ENCODE measurements at places on chromosomes 16 and 17. TPM values are rescaled to one million over a fixed set of nuclear protein-coding genes. Genes with fewer than 3 reads are reported as not detected.
A peak's percentile ranks its signal among the peaks of the same experiment; 100 is the strongest.

The ZSCAN10 gene
- not detected for polyA plus RNA-seq

The TOB1 gene
- polyA plus RNA-seq: 10.9 TPM

The TAT gene
- not detected for polyA plus RNA-seq

The BAIAP3 gene
- polyA plus RNA-seq: 4.5 TPM

The ITGAX gene
- 0.35 TPM for polyA plus RNA-seq

The CD300LG gene
- polyA plus RNA-seq: not detected

GRCh38 chr17:48582750-48583069, 4.6 kb upstream of the HOXB4 start:
- no peaks in the 10 kb centered on the region for H3K36me3 ChIP-seq
- H3K4me3 ChIP-seq: no peak overlapping the region
- peak overlapping the region; percentile 95 for H3K27ac ChIP-seq

GRCh38 chr17:28057731-28058246, 15.3 kb downstream of the NLK start:
- H3K4me3 ChIP-seq: no peak overlapping the region
- no peaks in the 10 kb centered on the region for H3K27me3 ChIP-seq
- H3K4me1 ChIP-seq: peaks cover 21% of the 10 kb centered on the region
- no peak overlapping the region for H3K27ac ChIP-seq
- DNase-seq: no peak

- H3K36me3 ChIP-seq: peaks cover 31% of the 10 kb centered on the region
- peaks cover 64% of the 10 kb centered on the region for H3K4me1 ChIP-seq
- peak overlapping the region; percentile 60 for H3K4me3 ChIP-seq
- H3K27ac ChIP-seq: peak overlapping the region; percentile 91
Measured at GRCh38 chr17:40341808-40342503, 22.6 kb downstream of the GJD3 start.

DNA sequence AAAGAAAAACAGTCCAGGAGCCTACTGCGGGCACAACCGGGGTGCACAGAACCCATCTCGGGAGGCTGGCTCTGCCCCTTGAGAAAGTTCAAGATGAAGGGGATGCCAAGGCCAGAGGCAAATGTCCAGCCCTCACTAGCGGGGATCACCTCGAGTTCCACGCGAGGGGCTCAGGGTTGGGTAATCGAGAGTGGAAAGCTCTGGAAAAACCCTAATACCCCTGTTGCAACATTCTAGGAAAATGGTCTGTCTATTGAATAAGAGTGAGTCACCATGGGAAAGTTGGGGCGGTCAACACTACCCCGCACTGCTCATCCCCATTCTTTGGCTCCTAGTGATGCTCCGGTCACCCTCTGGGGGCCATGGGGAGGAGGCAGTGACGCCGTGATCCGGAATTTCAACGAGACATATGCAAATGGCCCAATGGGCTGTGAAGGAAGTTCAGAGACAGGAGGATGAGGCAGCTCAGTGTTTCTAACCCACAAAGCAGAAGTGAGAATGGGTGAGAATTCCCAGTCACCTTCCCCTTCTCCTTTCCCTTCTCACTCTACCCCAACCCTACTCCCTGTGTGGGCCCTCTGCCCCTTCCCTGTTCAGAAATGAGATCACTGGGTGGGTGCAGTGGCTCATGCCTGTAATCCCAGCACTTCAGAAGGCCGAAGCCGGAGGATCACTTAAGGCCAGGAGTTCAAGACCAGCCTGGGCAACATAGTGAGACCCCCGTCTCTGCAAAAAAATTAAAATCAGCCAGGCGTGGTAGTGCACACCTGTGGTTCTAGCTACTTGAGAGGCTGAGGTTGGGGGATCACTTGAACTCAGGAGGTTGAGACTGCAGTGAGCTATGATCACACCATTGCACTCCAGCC, 22.4 kb downstream of the SOCS3 start:
- no peaks in the 10 kb centered on the region for H3K36me3 ChIP-seq
- no peak for DNase-seq
- no peaks in the 10 kb centered on the region for H3K27me3 ChIP-seq
- no peak overlapping the region for H3K4me3 ChIP-seq
- no peak overlapping the region for H3K27ac ChIP-seq

DNA sequence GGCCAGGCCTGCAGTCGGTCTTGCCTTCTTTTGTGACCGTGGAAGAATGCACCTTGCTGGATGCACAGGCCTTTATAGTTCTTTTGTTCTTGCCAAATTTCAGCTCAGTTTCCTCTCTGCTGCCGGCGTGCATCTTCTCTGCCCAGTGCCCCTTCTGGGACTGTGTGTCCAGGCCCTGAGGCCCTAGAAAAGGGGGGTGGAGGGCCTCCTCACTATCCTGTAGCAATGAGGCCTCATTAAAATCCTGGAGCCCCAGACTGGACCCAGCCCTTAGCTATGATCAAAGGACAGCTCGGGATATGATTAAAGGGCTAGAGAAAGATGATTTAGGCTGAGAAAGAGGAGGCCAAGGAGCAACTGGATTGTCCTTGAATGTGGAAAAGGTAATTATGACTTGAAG, 229.8 kb downstream of the SEC14L1 start:
- no peak overlapping the region for H3K27ac ChIP-seq
- DNase-seq: no peak
- no peaks in the 10 kb centered on the region for H3K36me3 ChIP-seq
- no peak overlapping the region for H3K4me3 ChIP-seq
- no peaks in the 10 kb centered on the region for H3K27me3 ChIP-seq
- peaks cover 75% of the 10 kb centered on the region for H3K4me1 ChIP-seq

- no peak overlapping the region for H3K27ac ChIP-seq
- no peaks in the 10 kb centered on the region for H3K4me1 ChIP-seq
- no peaks in the 10 kb centered on the region for H3K36me3 ChIP-seq
- H3K4me3 ChIP-seq: no peak overlapping the region
Measured at GRCh38 chr17:65472666-65473309, 88.7 kb downstream of the AXIN2 start.

- H3K4me3 ChIP-seq: no peak overlapping the region
- no peaks in the 10 kb centered on the region for H3K36me3 ChIP-seq
- DNase-seq: no peak
- H3K4me1 ChIP-seq: no peaks in the 10 kb centered on the region
- H3K27me3 ChIP-seq: peaks cover 16% of the 10 kb centered on the region
Measured at GRCh38 chr16:9578459-9578858, 487.0 kb downstream of the HAPSTR1 start.

- peaks cover 42% of the 10 kb centered on the region for H3K4me1 ChIP-seq
- no peaks in the 10 kb centered on the region for H3K27me3 ChIP-seq
- H3K4me3 ChIP-seq: peak overlapping the region; percentile 60
Measured at GRCh38 chr16:29806641-29807425, 504 bp downstream of the MAZ start.

DNA sequence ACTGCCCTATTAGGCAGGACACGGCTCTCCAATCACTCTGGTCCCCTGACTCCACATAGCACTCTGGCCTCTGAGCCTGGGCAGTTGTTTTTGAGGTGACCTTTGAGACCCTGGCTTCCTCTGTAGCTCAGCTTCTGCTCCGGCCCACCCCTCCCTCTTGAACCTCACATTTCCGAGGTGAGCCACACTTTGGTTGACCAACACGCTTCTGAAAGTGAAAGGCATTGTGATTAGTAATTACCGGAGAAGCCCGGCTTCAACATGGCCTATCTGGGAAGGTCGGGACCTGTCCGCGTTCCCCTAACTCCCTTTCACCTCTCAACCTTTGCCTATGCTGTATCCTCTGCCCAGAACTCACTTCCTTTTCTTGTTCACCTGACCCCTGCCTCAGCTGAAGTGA, 10.3 kb upstream of the ITGAX start:
- no peak overlapping the region for H3K27ac ChIP-seq
- no peak for DNase-seq
- no peaks in the 10 kb centered on the region for H3K36me3 ChIP-seq
- no peak overlapping the region for H3K4me3 ChIP-seq
- no peaks in the 10 kb centered on the region for H3K4me1 ChIP-seq

GRCh38 chr16:16924613-16925012, 545.7 kb downstream of the NPIPA7 start:
- no peak overlapping the region for H3K27ac ChIP-seq
- H3K36me3 ChIP-seq: no peaks in the 10 kb centered on the region
- H3K4me1 ChIP-seq: peaks cover 3% of the 10 kb centered on the region
- no peaks in the 10 kb centered on the region for H3K27me3 ChIP-seq

- no peaks in the 10 kb centered on the region for H3K36me3 ChIP-seq
- no peak overlapping the region for H3K27ac ChIP-seq
- no peaks in the 10 kb centered on the region for H3K4me1 ChIP-seq
- no peak for DNase-seq
- H3K4me3 ChIP-seq: no peak overlapping the region
Measured at GRCh38 chr16:13767215-13767614, 152.7 kb upstream of the ERCC4 start.

GRCh38 chr17:60535382-60536279, 9.6 kb upstream of the APPBP2 start:
- no peaks in the 10 kb centered on the region for H3K4me1 ChIP-seq
- H3K27ac ChIP-seq: no peak overlapping the region
- no peaks in the 10 kb centered on the region for H3K27me3 ChIP-seq
- no peak overlapping the region for H3K4me3 ChIP-seq
- no peaks in the 10 kb centered on the region for H3K36me3 ChIP-seq

- peaks cover 39% of the 10 kb centered on the region for H3K36me3 ChIP-seq
- H3K4me1 ChIP-seq: peaks cover 23% of the 10 kb centered on the region
- no peak overlapping the region for H3K27ac ChIP-seq
- H3K4me3 ChIP-seq: no peak overlapping the region
- H3K27me3 ChIP-seq: no peaks in the 10 kb centered on the region
Measured at GRCh38 chr16:23941963-23942564, 106.3 kb downstream of the PRKCB start.

GRCh38 chr17:63914471-63914870, 3.4 kb upstream of the CSHL1 start:
- no peaks in the 10 kb centered on the region for H3K4me1 ChIP-seq
- peaks cover 13% of the 10 kb centered on the region for H3K27me3 ChIP-seq
- H3K4me3 ChIP-seq: no peak overlapping the region

DNA sequence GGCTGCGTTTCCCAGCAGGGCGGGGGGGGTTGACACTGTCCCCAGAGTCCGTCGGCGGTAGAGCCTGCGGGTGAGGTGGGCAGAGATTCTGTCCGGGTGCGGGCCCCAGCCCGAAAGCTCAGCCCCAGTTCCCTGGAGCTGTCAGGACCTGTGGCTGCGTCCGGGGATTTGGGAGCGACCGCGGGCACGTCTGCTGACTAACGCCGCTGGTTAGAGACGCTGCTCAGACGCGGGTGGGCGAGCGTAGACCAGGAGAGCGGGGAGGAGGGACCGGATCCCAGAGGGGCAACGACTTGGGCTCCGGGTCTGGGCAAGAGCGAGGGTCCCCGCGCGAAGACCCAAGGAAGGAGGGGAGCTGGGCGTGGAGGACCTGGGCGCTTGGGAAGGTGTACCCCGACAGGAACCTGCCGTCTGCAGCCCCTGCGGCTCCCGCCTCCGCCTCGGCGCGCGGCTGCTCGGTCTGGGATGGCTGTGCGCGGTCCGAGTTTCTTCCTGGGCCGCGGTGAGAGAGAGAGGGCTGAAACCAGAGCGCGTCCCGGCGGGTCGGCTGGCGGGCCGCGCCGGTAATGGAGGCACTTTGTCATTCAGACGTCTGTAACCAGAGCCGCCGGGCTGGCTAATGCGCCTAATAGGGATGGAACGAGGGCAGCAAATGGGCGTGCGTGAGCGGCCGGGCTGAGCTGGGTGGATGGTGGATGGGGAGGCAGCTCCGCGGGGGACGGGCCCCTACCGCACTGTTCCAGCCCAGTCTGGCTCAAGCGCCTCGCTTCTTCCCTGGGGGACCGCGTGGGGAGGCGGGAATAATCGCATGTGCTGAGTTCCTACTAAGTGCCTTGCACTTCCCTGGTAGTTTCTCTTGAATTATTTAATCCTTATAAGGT, 2.3 kb downstream of the NGFR start:
- H3K27ac ChIP-seq: no peak overlapping the region
- no peak overlapping the region for H3K4me3 ChIP-seq
- H3K27me3 ChIP-seq: peaks cover 55% of the 10 kb centered on the region

GRCh38 chr17:31462261-31462660, 70.8 kb downstream of the RAB11FIP4 start:
- no peaks in the 10 kb centered on the region for H3K27me3 ChIP-seq
- no peak for DNase-seq
- no peaks in the 10 kb centered on the region for H3K36me3 ChIP-seq
- H3K27ac ChIP-seq: no peak overlapping the region
- peaks cover 10% of the 10 kb centered on the region for H3K4me1 ChIP-seq

- H3K27ac ChIP-seq: no peak overlapping the region
- DNase-seq: no peak
- H3K27me3 ChIP-seq: peaks cover 36% of the 10 kb centered on the region
- H3K4me1 ChIP-seq: no peaks in the 10 kb centered on the region
- no peaks in the 10 kb centered on the region for H3K36me3 ChIP-seq
Measured at GRCh38 chr16:81921843-81922584, 89.3 kb downstream of the SDR42E1 start.

GRCh38 chr17:18218756-18219415, 6.5 kb upstream of the LLGL1 start:
- H3K4me1 ChIP-seq: peaks cover 8% of the 10 kb centered on the region
- H3K36me3 ChIP-seq: no peaks in the 10 kb centered on the region
- H3K27me3 ChIP-seq: no peaks in the 10 kb centered on the region
- H3K4me3 ChIP-seq: no peak overlapping the region
- no peak overlapping the region for H3K27ac ChIP-seq

DNA sequence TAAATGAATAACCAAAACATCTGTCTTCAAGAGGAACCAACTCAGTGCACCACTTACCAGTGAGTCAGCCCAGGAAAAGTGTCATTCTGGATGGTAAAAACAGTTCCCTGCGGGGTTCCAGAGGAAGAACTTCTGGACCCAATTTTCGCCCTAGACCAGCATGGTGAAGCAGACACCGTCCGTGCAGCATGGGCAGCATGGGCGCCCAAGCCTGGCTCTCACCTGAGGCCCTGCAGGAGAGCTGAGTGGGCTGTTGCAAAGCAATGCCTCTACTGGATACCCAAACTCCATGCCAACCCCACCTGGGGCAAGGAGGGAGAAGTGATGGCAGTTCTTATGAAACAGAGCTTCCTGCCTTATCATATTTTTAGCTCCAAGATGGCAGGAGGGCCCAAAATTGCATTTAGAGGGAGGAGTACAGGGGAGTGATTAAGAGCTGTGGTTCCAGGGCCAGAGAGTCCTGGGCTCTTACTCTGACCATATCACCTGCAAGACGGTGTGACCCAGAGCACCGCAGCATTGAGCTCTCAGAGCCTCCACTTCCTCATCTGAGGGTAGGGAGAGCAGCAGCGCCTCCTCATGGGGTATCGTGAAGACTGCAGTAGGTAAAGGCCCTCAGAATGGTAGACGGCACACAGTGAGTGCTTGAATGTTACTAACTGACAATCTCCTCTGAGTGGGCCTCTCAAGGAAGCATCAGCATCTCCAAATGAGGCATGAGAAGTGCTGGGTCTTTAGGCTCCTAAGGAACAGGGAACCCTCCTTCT, 16.6 kb upstream of the INPP5K start:
- peaks cover 53% of the 10 kb centered on the region for H3K36me3 ChIP-seq
- no peak overlapping the region for H3K4me3 ChIP-seq
- peak; percentile 35 for DNase-seq

DNA sequence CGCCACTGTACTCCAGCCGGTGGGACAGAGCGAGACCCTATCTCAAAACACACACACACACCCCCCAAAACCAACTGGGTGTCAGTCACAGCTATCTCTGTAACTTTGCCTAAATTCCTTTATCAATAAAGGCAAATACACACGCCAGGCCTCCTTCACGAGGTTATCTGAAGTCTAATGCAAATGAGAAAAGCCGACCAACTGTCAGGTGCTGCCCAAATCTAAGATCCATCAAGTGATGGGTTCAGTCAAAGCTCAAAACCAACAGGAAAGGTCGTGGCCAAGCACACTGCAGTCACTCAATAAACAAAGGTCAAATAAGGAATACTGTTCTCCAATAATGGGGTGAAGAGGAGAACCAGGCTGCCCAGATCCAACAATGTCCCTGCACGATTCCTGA, 1.1 kb downstream of the ANKFY1 start:
- peaks cover 16% of the 10 kb centered on the region for H3K4me1 ChIP-seq
- H3K4me3 ChIP-seq: peak overlapping the region; percentile 86
- DNase-seq: no peak
- peak overlapping the region; percentile 72 for H3K27ac ChIP-seq
- H3K36me3 ChIP-seq: peaks cover 28% of the 10 kb centered on the region
- no peaks in the 10 kb centered on the region for H3K27me3 ChIP-seq

All from K562 (cell line).